IPS DF 6.9 (cell line): ENCODE measurements at places on chromosomes 11 and 22.
A peak's percentile ranks its signal among the peaks of the same experiment; 100 is the strongest.

GRCh38 chr22:32926600-32926999, 125.1 kb downstream of the TIMP3 start:
- no peak overlapping the region for H3K27ac ChIP-seq
- peak; percentile 18 for DNase-seq
- H3K4me1 ChIP-seq, result no peaks in the 10 kb centered on the region
- no peaks in the 10 kb centered on the region for H3K27me3 ChIP-seq

DNA sequence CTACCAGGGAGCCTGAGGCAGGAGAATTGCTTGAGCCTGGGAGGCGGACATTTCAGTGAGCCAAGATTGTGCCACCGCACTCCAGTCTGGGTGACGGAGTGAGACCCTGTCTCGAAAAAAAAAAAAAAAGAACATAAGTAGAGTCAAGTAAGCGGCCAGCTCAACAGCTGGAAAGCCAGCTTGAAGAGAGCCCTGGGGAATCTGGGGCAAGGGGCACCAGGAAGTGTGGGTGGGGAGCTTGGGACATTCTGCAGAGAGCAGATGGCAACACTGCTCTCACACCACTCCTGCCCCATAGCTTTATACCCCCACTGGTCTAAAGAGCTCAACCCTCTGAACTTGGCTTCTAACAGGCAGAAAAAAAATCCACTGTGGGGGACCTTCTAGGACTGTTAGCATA, 505.6 kb downstream of the BUD13 start:
- H3K27me3 ChIP-seq, result no peaks in the 10 kb centered on the region
- no peaks in the 10 kb centered on the region; the same call in none of the 2 replicates for H3K4me1 ChIP-seq
- no peaks in the 10 kb centered on the region for H3K36me3 ChIP-seq
- DNase-seq, result no peak
- no peak overlapping the region for H3K4me3 ChIP-seq

GRCh38 chr11:66107600-66108510, 37.8 kb downstream of the PACS1 start:
- peaks cover 5% of the 10 kb centered on the region; the same call in 1 of the 2 replicates for H3K4me1 ChIP-seq
- no peaks in the 10 kb centered on the region for H3K36me3 ChIP-seq
- no peak overlapping the region for H3K27ac ChIP-seq
- no peaks in the 10 kb centered on the region for H3K27me3 ChIP-seq
- DNase-seq, result no peak

GRCh38 chr11:71563406-71563805, 2.0 kb upstream of the KRTAP5-10 start:
- H3K4me3 ChIP-seq, result no peak overlapping the region
- H3K4me1 ChIP-seq, result 0 out of 2 replicates have a peak, but pooled peaks cover 2% of the 10 kb centered on the region
- H3K36me3 ChIP-seq, result no peaks in the 10 kb centered on the region
- H3K27me3 ChIP-seq, result no peaks in the 10 kb centered on the region
- H3K27ac ChIP-seq, result no peak overlapping the region

GRCh38 chr11:36027731-36028130, 83.9 kb downstream of the LDLRAD3 start:
- H3K27me3 ChIP-seq, result no peaks in the 10 kb centered on the region
- no peaks in the 10 kb centered on the region for H3K36me3 ChIP-seq
- DNase-seq, result no peak
- no peak overlapping the region for H3K27ac ChIP-seq

- H3K27ac ChIP-seq, result no peak overlapping the region
- peak overlapping the region; percentile 29; the same call in 1 of the 2 replicates for H3K4me3 ChIP-seq
Observed at GRCh38 chr11:67022341-67022933, 497 bp upstream of the SYT12 start.

- no peak overlapping the region for H3K27ac ChIP-seq
- no peaks in the 10 kb centered on the region for H3K27me3 ChIP-seq
- no peaks in the 10 kb centered on the region for H3K4me1 ChIP-seq
- no peak overlapping the region for H3K4me3 ChIP-seq
- DNase-seq, result no peak
Observed at GRCh38 chr11:99208813-99209212, 188.1 kb downstream of the CNTN5 start.

DNA sequence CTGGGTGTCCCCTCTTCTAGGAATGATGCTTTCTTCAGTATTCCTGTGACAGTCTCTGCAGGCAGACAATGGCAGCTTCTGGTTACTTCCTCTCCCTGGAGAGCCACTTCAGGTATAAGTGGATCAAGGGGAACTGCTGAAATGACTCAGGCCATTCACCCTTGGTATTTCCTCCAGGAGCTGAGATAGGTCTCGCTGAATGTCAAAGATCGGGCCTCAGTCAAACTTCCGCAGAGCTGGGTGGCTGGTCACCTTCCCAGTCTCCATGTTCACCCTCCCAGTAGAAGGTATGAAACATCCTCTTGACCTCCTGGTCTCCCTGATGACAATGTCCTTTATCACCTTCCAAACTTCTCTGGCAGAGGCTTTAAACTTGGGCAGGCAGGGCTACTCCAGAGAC, 1.8 kb upstream of the ANKK1 start:
- no peaks in the 10 kb centered on the region for H3K27me3 ChIP-seq
- no peak overlapping the region for H3K27ac ChIP-seq
- no peak overlapping the region for H3K4me3 ChIP-seq
- peaks cover 3% of the 10 kb centered on the region; the same call in 1 of the 2 replicates for H3K4me1 ChIP-seq

GRCh38 chr22:38139901-38140300, 29.4 kb upstream of the BAIAP2L2 start:
- no peaks in the 10 kb centered on the region for H3K36me3 ChIP-seq
- H3K4me3 ChIP-seq, result no peak overlapping the region

- no peak overlapping the region for H3K4me3 ChIP-seq
- no peaks in the 10 kb centered on the region for H3K36me3 ChIP-seq
- H3K27ac ChIP-seq, result no peak overlapping the region
- DNase-seq, result no peak
- peaks cover 2% of the 10 kb centered on the region; the same call in 1 of the 2 replicates for H3K4me1 ChIP-seq
Observed at GRCh38 chr11:18749681-18750319, 23.8 kb upstream of the IGSF22 start.

- H3K27ac ChIP-seq, result no peak overlapping the region
- H3K27me3 ChIP-seq, result no peaks in the 10 kb centered on the region
- H3K4me1 ChIP-seq, result no peaks in the 10 kb centered on the region
- H3K36me3 ChIP-seq, result no peaks in the 10 kb centered on the region
- peak overlapping the region; percentile 79 for H3K4me3 ChIP-seq
- no peak for DNase-seq
Observed at GRCh38 chr11:78189174-78189724, 530 bp downstream of the USP35 start.

- peaks cover 8% of the 10 kb centered on the region for H3K4me1 ChIP-seq
- H3K27ac ChIP-seq, result no peak overlapping the region
- no peak for DNase-seq
- H3K27me3 ChIP-seq, result peaks cover 14% of the 10 kb centered on the region; the same call in 1 of the 2 replicates
- no peak overlapping the region for H3K4me3 ChIP-seq
Observed at GRCh38 chr22:50015451-50016307, 3.1 kb upstream of the IL17REL start.

DNA sequence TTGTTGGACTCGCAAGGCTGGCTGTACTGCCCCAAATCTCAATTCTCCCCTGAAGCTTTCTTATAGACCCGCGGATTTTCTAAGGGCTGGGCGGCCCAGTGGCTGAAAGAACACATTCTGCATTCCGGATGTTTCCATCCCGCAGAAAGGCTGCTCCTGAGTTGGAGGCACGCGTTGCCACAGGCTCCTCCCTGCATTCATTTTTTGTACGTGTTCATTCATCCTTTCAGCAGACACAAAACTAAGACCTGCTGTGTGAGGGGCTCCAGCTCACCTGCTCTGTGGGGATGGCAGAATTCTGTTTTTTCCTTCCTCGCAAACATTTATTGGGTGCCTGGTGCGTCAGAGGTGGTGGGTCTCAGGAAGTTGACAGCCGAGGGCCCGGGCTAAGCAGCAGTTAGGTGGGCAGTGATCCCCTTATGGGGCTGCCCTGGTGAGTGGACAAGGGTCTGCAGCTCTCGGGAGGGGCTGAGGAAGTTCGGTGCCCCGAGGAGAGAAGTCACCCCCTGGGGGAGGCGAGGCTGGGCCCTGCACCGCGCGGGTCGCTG, 23.7 kb downstream of the SHANK3 start:
- H3K36me3 ChIP-seq, result no peaks in the 10 kb centered on the region
- H3K27me3 ChIP-seq, result peaks cover 5% of the 10 kb centered on the region
- no peak overlapping the region for H3K4me3 ChIP-seq

GRCh38 chr22:19149047-19149883, 827 bp downstream of the GSC2 start:
- H3K4me3 ChIP-seq, result peak overlapping the region; percentile 14; the same call in 1 of the 2 replicates
- no peak for DNase-seq

- no peak for DNase-seq
- H3K27me3 ChIP-seq, result no peaks in the 10 kb centered on the region
- H3K36me3 ChIP-seq, result no peaks in the 10 kb centered on the region
- H3K4me3 ChIP-seq, result no peak overlapping the region
- no peaks in the 10 kb centered on the region for H3K4me1 ChIP-seq
- no peak overlapping the region for H3K27ac ChIP-seq
Observed at GRCh38 chr22:36405221-36405661, 17.5 kb upstream of the MYH9 start.

DNA sequence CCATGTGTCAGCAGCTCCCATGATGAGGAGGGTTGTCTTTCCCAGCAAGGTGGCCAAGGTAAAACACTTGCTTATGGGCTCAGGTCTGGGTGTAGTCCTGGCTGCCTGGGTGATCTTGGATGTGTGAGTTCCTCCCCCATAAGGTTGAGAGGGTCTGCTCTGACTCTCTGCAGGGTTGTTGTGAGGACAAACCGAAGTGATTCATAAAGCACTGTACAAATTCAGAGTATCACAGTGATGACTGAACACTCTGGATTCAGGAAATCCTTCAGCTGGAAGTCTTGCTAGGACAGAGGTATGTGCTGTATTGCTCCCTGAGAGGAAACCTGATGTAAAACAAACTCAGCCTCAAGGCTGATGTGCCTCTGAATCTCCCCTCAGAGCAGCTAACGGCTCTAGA, 220.9 kb upstream of the PITPNB start:
- H3K27me3 ChIP-seq, result no peaks in the 10 kb centered on the region
- DNase-seq, result no peak
- H3K27ac ChIP-seq, result no peak overlapping the region
- no peaks in the 10 kb centered on the region for H3K36me3 ChIP-seq
- H3K4me1 ChIP-seq, result peaks cover 1% of the 10 kb centered on the region; the same call in 1 of the 2 replicates
- no peak overlapping the region for H3K4me3 ChIP-seq

DNA sequence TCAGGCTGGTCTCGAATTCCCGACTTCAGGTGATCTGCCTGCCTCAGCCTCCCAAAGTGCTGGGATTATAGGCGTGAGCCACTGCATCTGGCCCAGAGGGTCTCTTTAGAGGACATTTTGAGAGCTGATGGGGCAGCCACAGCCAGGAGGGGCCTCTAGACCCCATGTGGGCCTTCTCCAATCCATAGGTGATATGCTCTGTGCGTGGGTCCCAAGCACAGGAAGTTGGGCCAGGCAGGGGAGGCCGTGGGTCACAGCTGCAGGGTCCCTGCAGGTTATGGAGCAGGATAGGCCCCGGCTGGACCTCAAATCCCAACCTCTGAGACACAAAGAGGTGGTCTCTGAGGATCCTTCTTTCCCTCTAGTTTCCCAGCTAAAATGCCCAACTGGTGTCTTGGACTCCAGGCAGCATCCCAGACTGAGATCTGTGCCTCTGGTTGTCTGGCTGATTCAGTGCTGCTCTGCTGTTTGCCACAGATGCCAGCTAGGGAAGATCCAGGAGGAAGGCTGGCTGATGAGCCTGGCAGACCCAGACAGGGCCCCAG, 1.5 kb downstream of the LRRC75B start:
- no peaks in the 10 kb centered on the region for H3K27me3 ChIP-seq
- H3K4me3 ChIP-seq, result no peak overlapping the region
- H3K36me3 ChIP-seq, result peaks cover 3% of the 10 kb centered on the region
- no peak for DNase-seq

GRCh38 chr22:32811788-32812545, 10.5 kb downstream of the TIMP3 start:
- no peak overlapping the region for H3K27ac ChIP-seq
- H3K36me3 ChIP-seq, result no peaks in the 10 kb centered on the region
- no peaks in the 10 kb centered on the region for H3K4me1 ChIP-seq
- H3K4me3 ChIP-seq, result no peak overlapping the region
- H3K27me3 ChIP-seq, result no peaks in the 10 kb centered on the region
- DNase-seq, result no peak

DNA sequence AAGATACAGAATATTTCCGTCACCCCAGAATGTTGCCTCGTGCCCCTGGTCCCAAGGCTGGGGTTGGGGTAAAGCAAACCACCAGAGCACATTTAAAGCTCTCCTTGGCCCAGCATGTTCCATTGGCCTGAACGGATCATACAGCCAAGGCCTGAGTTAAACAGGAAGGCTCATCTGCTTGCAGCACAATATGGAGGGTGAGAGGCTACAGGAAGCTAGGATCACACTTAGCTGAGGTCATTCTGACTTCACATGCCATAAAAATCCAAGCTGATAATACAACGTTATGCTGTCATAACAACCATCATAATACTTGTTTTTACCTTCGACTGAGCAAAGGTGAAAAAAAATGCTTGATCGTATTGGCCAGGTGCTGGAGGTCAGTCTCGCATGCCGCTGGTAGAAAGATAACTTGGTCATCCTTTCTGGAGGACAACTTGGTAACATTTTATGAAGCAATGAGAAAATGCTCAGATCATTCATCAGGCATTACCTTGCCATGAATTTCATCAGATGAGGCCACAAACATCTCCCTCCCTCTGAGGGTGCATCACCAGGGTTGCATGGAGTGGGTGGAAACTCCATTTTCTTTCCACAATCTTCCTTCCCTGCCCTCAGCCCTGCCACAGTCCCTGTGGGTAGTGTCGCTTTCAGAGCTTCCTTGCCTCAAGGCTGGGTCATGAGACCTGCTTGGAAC, 31.9 kb upstream of the RTL6 start:
- H3K36me3 ChIP-seq, result no peaks in the 10 kb centered on the region
- H3K4me1 ChIP-seq, result no peaks in the 10 kb centered on the region
- H3K4me3 ChIP-seq, result no peak overlapping the region
- DNase-seq, result no peak
- no peaks in the 10 kb centered on the region for H3K27me3 ChIP-seq

- H3K36me3 ChIP-seq, result no peaks in the 10 kb centered on the region
- no peaks in the 10 kb centered on the region for H3K4me1 ChIP-seq
- no peaks in the 10 kb centered on the region for H3K27me3 ChIP-seq
- DNase-seq, result no peak
- H3K4me3 ChIP-seq, result no peak overlapping the region
Observed at GRCh38 chr11:31484497-31484896, 24.9 kb downstream of the IMMP1L start.

GRCh38 chr11:75777461-75778110, 9.0 kb downstream of the DGAT2 start:
- no peak overlapping the region for H3K4me3 ChIP-seq
- H3K36me3 ChIP-seq, result no peaks in the 10 kb centered on the region
- H3K27me3 ChIP-seq, result no peaks in the 10 kb centered on the region
- no peak for DNase-seq
- no peaks in the 10 kb centered on the region for H3K4me1 ChIP-seq

GRCh38 chr11:3080104-3080503, 22.9 kb upstream of the CARS1 start:
- no peak overlapping the region for H3K27ac ChIP-seq
- H3K4me3 ChIP-seq, result no peak overlapping the region
- no peaks in the 10 kb centered on the region for H3K4me1 ChIP-seq
- DNase-seq, result no peak
- H3K27me3 ChIP-seq, result no peaks in the 10 kb centered on the region
